ENCODE measurements at places on chromosomes 12 and 14.

DNA sequence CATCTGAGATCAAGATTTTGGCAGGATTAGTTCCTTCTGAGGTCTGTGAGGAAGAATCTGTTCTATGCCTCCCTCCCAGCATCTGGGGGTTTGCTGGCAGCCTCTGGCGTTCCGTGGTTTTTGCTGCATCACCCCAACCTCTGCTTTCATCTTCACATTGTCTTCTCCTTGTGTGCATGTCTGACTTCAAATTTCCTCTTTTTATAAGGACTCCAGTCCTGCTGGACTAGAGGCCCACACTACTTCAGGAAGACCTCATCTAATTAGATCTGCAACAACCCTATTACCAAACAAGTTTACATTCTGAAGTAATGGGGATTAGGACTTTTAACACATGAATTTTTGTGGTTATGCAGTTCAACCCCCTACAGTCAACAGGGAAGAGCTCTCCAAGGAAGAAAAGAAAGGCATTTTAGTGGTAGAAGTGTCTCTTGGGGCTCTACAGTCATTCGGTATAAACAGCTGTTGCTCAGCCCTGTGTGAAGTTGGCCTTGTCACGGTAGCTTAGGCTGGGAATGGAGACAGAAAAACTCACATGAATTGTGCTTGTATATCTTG is 89.7 kb downstream of the CAND1 start:
- DNase-seq: no peak

DNA sequence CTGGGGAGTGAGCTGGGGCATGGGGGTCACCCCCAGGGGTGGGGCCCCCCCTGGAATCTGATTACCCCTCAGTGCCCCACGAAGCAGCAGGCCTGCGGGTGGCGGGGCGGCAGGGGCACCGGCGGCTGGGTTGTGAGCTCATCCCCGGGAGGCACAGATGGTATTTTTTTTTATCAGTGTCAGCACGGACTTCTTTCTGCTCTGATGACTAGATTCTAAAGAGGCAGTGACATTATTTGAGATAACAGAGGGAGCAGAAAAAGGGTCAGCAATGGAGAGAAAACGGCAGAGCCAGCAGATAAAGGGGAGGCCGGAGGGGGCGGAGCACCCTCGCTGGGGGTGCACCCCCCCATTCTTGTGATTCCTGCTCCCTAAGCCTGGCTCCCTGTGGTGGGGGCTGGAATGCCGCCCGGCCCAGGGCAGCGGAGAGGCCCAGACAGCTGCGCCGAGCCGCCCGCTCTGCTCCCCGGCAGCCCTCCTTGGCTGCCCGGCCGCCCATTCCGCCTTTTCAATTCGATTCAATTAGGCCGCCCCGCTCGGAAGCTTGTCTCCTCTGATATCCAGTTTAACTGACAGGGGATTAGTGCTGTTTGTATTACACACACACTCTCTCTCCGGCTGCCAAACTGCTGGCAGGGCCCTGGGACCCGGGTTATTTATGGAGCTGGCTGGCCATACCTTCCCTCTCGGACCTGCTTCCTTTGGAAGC is 32.9 kb downstream of the MVK start:
- no peak for DNase-seq

GRCh38 chr14:28515571-28515970 is 251.0 kb upstream of the FOXG1 start:
- DNase-seq: no peak

GRCh38 chr12:69083689-69084088 is 150.7 kb upstream of the CPM start:
- DNase-seq: no peak

- no peak for DNase-seq
Measured at GRCh38 chr14:24074625-24075484, 3.5 kb downstream of the CPNE6 start.

- no peak for DNase-seq
Measured at GRCh38 chr14:65223636-65224035, 121.3 kb upstream of the MAX start.

GRCh38 chr14:53295985-53296582 is 143.0 kb upstream of the DDHD1 start:
- no peak for DNase-seq

GRCh38 chr14:50025776-50026175 is 90.6 kb downstream of the VCPKMT start:
- no peak for DNase-seq

DNA sequence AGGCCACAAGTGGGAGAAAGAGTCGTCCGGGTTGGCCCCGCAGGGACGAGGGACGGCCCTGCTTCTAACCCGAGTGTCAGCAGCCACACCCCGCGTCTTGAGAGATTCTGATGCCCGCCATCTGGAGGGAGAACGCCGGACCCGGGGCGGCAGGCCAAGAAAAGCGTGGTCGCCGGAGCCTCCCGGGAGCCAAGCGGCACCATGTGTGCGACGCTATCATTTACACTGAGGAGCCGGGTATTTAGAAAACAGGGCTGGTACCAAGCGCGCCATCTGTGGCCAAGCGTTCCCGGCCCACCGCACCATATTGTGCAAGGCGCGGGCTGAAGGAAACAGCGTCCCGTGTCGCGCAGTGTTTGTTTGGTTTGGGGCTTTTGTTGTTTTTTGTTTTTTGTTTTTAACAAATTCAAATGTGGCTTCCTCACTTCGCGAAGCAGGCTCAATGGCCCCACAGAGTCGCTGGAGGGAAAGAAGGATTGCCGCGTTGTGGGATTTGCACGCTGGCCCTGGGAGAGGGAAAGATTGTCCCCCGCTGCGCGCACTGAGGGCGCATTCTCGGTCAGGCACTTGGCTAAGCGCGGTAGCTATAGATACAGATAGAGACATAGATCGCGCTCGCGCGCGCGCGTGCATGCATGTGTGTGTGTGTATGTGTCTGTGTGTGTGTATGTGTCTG is 153.8 kb downstream of the BCL11B start:
- peak; percentile 43 for DNase-seq

- no peak for DNase-seq
Measured at GRCh38 chr12:54045401-54045800, 8.2 kb upstream of the HOXC4 start.

DNA sequence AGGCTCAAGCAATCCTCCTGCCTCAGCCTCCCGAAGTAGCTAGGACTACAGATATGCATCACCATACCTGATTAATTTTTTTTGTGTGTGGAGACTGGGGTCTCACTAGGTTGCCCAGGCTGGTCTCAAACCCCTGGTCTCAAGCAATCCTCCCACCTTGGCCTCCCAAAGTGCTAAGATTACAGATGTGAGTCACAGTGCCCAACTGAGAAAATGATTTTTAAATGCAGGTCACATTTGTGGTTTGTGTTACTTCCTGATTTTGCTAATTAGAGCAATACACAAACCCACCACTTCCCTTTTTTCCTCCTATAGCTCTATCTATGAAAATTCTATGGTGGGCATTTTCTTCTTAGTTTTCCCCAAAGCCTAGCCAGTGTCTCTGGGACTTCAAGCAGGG is 45.5 kb upstream of the TMEM263 start:
- DNase-seq: no peak

DNA sequence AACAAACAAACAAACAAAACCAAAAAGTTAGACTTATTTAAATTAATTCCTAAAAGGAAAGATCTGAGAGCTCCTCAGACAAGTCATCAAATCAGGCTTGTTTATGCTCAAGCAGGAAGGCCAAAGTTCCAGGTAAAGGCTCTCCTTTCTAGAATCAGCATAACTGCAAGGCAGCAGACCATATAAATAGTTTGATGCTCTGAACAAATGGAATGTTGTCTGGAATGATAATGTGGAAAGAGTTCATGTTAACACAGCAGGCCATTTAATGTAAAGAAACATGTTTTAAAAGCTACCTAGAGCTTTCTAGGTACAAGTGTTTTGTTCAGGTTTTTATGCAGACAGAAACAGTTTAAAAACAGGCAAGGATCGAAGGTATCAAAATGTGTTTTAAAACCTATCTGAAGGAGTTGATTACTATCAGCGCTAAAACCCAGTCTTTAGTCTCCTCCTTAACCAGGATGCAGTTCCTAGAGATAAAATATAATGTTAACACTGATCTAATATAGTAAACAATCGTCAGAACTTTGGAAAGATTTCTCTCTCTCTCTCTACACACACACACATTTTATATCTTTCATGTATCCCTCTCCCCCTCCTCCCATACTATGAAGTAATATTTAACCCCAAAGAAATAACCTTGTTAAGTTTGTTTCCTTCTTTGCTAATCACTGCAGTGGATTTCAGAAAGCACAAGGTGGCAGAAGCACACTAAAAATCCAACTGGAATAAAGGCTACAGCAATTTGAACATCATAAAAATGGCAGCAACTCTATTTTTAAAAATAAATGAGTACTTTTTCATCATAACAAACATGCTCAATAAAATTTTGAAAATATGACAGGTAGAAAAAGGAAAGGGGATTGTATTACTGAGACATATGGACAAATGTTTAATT is 135.5 kb downstream of the PAWR start:
- no peak for DNase-seq

DNA sequence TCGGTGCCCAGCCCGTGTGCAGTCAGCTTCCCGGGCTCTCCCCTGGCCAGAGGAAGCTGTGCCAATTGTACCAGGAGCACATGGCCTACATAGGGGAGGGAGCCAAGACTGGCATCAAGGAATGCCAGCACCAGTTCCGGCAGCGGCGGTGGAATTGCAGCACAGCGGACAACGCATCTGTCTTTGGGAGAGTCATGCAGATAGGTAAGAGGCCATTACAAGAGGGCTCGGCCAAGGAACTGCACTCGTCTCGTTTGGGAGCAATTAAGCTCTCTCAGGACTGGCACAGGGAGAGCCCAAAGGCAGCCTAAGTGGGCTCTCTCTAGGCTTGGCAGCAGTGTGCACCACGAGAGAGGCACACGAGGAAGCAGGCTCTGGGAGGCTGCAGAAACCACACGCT is 3.7 kb downstream of the WNT5B start:
- DNase-seq: no peak

DNA sequence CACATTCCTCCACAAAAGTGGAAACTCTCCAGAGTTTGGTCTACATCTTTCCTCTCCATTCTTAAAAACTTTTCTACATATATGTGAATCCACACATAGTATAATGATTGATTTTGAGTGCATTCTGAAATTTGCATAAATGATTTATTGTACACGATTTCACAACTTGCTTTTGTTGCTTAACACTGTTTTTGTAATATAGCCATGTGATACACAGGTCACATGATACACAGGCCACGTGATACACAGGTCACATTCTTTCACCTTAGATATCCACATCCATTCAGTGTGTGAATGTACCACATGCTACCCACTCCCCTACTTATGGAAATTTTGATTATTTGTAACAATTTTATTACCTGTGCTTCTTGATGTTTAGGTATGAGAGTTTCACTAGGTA is 319.1 kb downstream of the ZFP36L1 start:
- DNase-seq: no peak

GRCh38 chr12:87690236-87690810 is 338.9 kb downstream of the C12orf50 start:
- no peak for DNase-seq

GRCh38 chr14:42628602-42629001 is 1021.9 kb downstream of the LRFN5 start:
- no peak for DNase-seq

DNA sequence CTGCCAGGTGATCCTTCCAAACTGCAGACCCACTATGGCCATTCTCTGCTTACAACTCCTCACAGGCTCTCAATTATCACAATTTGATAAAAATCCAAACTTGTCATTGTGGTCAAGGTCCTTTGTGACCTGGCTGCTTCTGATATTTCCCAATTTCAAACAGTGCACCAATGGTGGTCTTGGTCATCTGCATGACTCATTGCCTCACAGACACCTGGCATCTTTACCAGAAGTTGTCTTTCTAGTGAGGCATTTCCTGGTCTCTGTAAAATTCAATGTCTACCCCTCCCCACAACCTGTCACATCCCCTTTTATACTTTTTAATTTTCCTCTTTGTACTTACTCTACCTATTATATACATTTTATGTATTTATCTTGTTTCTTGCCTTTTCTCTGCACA is 17.8 kb upstream of the PAPOLA start:
- DNase-seq: no peak

DNA sequence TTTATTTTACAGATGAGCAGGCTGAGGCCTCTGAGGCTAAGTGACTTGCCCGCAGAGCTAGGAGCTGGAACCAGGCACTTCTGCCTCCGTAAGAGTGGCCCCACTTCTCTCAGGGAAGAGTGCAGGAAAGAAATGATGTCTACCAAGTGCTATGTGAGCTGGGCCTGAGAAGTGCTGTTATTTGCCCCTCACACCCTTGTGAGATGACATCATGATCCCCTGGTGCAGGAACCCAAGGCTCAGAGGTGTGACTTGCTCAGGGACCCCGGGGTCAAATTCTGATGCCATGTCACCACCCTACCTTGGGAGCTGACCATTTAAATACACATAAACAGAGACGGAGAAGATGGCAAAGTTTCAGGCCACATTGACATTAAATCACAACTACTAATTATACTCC is 63.7 kb upstream of the DDX11 start:
- DNase-seq: no peak

DNA sequence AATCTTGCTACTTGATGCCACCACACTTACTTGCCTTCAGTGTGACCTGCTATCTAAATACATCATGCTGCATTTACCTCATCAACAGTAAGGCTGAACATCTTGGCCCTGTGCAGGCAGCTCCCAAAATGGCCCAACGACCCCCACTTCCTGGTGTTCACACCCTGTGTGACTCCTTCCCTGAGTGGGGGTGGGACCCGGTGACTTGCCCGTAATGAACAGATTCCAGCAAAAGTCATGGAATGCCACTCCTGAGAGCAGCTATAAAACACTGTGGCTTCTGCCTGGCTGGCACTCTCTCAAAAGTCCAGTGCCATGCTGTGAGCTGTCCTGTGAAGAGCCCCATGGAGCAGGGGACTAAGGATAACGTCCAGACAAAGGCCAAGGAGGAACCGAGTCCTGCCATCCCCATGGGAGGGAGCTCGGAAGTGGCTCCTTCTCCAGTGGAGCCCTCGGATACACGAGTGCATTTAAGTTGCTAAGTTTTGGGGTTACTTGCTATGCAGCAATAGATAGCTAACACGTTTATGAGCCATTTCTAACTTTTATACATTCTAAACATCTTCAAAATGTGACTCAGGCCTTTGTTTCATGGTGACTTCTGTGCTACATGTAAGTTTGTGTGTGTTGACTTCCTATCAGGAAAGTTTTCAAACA is 33.0 kb downstream of the P2RX2 start:
- DNase-seq: no peak

DNA sequence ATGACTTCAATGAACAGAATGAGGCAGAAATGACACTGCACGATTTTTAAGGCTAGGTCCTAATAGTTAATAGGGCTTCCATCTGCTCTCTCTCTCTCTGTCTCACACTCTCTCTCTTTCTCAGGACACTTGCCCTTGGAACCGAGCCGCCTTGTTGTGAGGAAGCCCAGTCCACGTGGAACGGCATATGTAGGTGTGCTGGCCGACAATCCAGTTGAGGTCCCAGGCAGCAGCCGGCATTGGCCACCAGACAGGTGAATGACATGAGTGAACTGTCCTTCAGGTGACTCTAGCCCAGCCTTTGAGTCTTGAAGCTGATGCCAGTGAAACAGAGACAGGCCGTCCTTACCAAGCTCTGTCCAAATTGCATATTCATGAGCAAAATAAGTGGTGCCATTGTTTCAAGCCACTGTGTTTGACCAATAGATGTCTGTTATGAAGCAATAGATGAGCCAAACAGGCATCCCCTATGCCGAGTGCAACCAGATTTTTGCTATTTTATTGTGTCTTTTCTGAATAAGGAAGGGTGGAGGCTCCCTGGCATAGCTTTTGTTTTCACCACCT is 217.5 kb upstream of the LHX5 start:
- no peak for DNase-seq

- DNase-seq: no peak
Measured at GRCh38 chr12:102059343-102059742, 2.4 kb downstream of the WASHC3 start.
